SK-N-MC (cell line): ENCODE measurements at places on chromosomes 11 and 22.

- no peak for DNase-seq
Observed at GRCh38 chr11:15195454-15196200, 80.9 kb downstream of the INSC start.

GRCh38 chr11:62999649-63000048 lies 14.9 kb upstream of the SLC22A6 start:
- no peak for DNase-seq

DNA sequence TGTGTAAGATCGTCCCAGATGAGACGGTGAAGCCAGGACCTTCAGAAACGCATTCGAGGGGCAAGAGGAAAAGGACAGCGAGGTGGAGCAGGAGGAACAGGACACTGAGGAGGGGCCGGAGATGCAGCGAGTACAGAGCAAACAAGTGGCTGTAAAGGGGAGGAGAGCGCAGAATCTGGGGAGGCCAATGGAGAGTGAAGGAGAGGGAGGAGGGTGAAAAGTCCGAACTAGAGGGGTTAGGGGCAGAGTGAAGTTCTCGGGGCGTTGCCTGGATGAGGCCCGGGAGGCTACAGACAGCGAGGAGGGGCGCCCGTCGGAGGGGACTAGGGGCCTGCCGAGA lies 8.8 kb upstream of the PPIL2 start:
- DNase-seq, result no peak

- DNase-seq, result no peak
Observed at GRCh38 chr11:120139316-120140069, 1.6 kb upstream of the TRIM29 start.

- no peak for DNase-seq
Observed at GRCh38 chr11:2366733-2367132, 10.4 kb upstream of the CD81 start.

GRCh38 chr11:70931430-70931829 lies 320.9 kb downstream of the SHANK2 start:
- DNase-seq, result no peak

GRCh38 chr11:109986488-109986887 lies 106.7 kb upstream of the ZC3H12C start:
- DNase-seq, result no peak

DNA sequence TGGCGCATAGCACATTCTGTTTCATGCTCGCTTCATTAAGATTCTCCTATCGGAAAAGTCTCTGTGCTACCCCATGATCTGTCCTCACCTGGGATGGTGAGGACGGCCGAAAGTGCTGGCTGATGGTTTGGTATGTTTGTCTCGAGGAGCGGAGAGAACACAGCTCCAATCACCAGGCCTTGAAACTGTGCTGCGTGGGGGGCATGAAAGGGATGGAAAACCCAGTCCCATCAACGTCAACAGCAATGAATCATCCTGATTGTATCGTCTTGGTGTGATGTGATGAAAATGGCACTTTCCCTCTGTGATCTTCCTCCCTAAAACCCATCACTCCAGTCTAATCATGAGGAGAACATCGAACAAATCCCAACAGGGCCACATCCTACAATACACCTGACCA lies 8.4 kb downstream of the FXYD6 start:
- no peak for DNase-seq

DNA sequence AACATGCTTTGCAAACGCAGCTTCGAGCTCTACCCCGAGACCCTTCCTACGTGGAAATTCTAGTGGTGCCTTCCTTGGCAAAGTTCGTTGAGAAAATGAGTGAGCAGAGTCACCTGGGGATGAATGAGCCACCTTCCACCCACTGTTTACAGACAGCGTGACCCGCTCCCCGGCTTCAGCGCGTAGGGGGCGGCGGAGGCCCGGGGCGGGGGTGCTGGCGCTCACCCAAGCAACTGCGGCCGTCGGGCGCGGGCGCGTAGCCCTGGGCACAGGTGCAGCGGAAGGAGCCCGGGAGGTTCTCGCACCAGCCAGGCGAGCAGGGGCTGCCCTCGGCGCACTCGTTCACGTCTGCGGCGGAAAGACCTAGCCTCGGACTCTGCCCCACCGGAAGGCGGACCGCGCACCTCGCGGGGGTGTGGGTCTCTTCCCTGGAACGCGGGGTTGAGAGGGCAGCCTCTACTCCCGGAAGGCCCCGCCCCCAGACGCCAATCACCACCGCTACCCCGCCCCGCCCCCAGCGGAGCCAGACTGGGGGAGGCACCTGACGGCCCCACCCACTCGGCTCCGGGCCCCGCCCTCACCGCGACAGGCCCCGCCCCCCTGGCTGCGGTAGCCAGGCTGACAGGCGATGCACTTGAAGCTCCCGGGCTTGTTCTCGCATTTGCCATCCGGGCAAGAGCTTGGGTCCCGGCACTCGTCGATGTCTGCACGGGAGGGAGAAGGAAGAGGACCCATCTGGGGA lies 11.8 kb downstream of the LTBP3 start:
- no peak for DNase-seq

GRCh38 chr11:134581966-134582769 lies 170.1 kb upstream of the B3GAT1 start:
- no peak for DNase-seq

DNA sequence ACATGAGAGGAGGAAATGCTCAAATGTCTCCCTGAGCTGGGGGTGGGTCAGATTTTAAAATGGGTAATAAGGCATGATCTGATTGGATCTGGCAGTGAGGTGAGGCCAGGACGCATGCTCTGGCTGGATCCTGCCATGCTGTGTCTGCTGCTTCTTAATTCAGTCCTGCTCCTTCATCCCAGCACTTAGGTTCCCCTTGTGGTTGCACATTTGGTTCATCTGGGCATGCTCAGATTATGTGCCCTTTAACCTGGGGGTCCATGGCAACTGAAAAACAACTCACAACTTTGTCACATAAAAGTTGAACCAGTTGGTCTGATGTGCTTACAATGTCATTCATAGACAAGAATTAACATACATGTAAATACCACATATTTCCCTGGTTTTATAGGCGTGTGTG lies 67.9 kb downstream of the PIWIL4 start:
- no peak for DNase-seq

DNA sequence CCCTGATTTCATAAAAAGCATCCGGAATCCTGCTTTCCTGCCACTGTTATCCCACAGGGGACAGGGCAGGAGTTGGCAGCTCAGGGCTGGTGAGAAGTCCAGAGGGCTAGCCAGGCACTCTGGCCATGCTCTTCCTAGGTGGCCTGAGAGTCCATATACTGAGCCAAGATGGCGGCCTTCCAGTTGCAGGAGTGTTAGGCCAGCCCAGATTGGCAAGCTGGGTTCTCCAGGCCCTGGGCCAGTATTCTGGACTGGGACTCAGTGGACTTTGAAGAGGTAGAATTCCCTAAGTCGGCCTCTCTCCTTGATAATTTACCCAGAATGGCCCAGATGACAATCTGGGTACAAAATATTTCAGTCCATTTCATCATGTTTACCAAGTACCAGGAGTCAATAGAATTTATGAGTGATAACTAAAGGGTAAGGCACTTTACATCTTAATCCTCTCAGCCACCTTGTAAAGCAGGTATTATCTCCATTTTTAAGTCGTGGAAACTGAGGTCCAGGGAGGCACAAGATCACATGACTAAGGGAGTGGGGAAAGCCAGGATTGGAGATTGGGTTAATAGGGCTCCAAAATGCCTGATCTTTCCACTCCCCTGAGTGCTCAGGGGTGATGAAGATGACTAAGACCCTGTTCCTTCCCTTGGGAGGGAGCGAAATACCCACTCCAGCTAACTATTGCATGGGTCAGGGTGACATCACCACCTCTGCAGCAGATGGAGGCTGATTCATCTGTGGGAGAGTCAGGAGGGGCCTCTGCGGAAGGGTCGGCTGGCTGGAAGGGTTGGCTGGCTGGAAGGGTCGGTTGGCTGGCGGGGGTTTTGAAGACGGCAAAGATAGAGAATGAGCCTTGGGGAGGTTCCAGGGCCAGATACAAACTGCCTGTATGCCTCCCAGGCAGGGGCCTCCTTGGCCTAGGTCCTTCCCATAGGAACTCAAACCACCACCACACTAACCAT lies 1.2 kb upstream of the MICALL1 start:
- no peak for DNase-seq

- DNase-seq, result peak; percentile 52
Observed at GRCh38 chr11:16935518-16936302, 78.5 kb downstream of the PLEKHA7 start.

GRCh38 chr22:21857481-21857914 lies 9.9 kb downstream of the MAPK1 start:
- no peak for DNase-seq

- DNase-seq, result no peak
Observed at GRCh38 chr11:34204396-34205279, 99.2 kb downstream of the NAT10 start.

GRCh38 chr11:70305501-70305900 lies 35.0 kb downstream of the PPFIA1 start:
- DNase-seq, result no peak

GRCh38 chr11:27761356-27761755 lies 61.1 kb upstream of the BDNF start:
- no peak for DNase-seq

- no peak for DNase-seq
Observed at GRCh38 chr22:41117127-41117965, 25.0 kb downstream of the EP300 start.

GRCh38 chr22:43537019-43537585 lies 125.3 kb downstream of the MPPED1 start:
- DNase-seq, result no peak
